ENCODE measurements at places on chromosomes 7 and 10. TPM values are rescaled to one million over a fixed set of nuclear protein-coding genes. Genes with fewer than 3 reads are reported as not detected.
A peak's percentile ranks its signal among the peaks of the same experiment; 100 is the strongest.

Gene AKR1C8
- not detected for total RNA-seq

Gene CYP3A7
- not detected for total RNA-seq

Gene FRMPD2
- 0.98 TPM for total RNA-seq

DNA sequence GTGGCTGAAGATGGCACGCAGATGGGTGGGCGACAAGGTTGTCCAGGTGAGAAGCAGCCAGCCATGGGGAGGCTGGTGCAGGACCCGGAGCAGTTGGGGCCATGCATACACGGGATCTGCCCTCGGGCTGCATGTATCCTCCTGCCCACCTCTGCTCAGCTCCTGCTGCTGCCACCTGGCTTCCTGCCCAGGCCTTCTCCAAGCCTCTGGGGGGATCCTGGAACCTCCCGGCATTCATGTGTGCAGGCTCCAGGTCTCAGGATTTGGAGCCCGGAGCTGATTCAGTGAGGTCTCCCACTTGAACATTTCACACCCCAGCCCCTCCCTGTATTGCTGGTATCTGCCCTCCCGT, 27.0 kb downstream of the PDGFA start:
- no peak for DNase-seq

DNA sequence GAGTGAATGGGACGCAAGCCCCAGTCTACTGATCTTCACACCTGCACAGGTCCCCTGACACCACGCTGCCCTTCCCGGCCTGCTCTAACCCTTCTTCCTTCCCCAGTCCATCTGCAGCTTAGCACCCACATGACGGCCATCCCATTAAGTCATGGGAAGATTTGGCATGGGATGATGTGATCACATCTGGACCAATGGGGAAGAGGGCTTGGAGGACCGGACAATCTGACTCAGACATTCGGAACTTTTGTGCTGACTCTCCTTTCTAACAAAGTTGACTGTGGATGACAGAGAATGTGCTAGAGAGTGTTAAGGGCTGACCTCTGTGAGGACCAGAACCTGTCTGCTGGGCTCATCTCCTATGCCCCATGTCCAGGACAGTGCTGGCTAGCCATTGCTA, 15.6 kb downstream of the CXCL12 start:
- DNase-seq, result no peak

- DNase-seq, result peak; percentile 36
Measured at GRCh38 chr10:28248092-28248491, 54.8 kb downstream of the MPP7 start.
